CD4-positive, alpha-beta T cell treated with Interferon alpha-2 for 1 hour (primary cell): ENCODE measurements at places on chromosomes 13 and 19.

DNA sequence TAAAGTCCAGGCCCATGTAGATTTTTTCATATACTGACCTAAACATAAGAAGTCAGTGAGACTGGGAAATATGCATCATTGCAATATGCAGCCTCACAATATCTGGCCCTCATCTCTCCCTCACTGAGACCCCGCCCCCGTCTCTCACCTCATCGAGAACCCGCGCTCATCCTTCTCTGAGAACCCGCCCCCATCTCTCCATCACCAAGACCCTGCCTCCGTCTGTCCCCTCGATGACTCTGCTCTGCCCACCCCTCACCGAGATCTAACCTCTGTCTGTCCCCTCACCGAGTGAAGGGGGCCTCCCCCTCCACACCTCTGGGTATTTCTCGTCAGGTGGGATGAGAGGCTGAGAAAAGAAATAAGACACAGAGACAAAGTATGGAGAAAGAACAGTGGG lies 20.5 kb upstream of the ZNF846 start:
- no peak for DNase-seq

DNA sequence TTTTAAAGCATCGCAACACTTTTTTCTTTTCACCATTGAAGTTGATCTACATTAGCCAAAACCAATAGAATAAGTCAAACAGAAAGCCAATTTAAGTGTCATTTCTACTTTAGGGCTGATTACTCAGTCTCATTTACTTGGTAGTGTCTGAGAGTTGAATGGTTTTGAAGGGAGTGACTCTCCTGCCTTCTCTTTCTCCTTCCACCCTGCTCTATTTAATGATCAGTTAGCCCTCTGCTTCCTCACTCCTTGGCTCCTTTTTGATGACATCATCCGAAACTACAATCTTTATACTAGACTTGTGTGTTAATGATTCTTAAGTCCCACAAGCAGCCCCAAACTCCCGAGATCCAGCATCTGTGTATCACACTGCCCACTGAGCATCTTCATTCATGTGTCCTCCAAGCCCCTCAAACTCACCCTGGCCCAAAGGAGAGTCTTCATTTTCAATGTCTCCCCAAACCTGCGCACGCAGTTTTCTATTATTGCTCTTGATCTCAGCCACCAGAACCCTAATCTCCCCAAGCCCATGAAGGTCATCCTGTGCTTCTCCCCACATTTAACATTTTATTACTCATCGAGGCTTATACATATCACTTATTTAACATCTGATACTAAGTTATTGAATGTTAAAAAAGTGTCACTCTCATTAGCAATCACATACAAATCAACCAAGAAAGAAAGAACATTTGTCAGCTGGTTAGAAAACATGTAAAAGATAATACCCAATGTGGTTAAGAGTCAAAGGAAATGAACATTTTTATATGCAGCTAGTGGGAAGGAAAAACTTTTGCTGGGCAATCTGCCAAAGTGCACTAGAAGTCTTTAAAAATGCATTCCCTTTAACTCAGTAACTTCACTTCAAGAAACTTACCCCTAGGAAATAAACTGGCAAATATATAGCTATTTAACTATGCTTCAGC lies 32.2 kb upstream of the ARGLU1 start:
- DNase-seq, result no peak

DNA sequence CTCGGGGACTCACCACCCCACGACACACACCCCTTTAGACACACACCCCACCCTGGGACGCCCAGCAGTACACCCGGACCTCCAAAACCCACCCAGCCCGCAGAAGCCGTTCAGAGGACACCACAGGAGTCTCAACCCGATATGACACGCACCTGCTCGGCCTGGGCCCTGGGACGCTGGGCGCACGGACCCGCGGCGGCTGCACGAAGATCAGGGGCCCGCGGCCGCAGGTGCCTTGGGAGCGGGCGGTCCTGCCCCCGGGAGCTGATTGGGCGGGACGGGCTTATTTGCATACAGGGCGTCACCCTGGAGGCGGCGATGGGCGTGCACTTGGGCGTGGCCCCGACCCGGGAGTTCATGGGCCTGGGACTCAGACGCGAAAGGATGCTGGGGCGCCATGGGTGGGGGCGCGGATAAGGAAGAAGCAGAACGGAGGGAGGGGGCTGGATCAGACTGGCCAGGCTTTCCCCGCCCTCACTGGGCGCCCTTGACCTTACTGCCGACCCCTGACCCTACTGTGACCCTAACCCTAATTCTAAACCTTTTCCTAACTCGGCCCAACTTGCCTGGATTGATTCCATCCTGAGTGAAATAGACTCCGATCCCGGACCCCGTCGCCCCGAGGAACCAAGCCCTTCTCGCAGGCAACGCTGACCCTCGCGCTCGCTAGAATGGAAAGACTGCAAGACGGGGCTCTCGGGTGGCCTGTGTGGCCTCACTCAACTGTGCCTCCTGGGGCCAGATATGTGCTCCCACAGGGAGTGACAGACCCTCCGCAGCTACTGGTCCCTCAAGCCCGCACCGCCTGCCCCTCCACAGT lies at the start of gene MEF2B:
MEF2B (minus strand) TSS at position 211 of the 820 bp plus-strand sequence. CDS start 19,528 bp downstream, outside the sequence.
- DNase-seq, result peak; percentile 78

DNA sequence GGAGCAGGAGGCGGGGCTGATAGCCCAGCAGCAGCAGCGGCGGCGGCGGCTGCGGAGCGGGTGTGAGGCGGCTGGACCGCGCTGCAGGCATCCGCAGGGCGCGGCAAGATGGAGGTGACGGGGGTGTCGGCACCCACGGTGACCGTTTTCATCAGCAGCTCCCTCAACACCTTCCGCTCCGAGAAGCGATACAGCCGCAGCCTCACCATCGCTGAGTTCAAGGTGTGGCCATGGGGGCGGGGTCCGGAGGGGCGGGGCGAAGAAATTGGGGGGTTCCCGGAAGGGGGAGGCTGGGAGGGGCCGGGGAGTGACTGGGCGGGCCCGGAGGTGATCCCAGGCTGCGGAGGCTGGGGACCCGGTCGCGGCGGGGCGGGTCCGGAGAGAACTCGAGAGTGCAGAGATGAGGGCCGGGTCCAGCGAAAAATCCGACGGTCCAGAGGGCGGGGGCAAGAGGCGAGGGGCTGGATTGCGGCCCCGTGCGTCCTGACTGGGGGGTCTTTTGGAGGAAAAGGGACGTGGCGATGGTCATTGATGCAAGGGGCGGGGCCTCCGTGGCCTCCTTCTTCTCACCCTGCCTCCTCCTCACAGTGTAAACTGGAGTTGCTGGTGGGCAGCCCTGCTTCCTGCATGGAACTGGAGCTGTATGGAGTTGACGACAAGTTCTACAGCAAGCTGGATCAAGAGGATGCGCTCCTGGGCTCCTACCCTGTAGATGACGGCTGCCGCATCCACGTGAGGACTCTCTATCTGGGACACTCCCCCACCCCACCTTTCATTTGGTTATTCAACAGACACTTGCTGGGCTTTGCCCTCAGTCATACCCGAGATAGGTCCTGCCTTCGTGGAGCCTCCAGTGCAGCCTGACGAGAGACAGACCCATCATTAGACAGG lies at the start of gene TBCB:
TBCB (plus strand) TSS at position 16 of the 891 bp plus-strand sequence; CDS start at position 109, 93 bp downstream.
- DNase-seq, result peak; percentile 93

DNA sequence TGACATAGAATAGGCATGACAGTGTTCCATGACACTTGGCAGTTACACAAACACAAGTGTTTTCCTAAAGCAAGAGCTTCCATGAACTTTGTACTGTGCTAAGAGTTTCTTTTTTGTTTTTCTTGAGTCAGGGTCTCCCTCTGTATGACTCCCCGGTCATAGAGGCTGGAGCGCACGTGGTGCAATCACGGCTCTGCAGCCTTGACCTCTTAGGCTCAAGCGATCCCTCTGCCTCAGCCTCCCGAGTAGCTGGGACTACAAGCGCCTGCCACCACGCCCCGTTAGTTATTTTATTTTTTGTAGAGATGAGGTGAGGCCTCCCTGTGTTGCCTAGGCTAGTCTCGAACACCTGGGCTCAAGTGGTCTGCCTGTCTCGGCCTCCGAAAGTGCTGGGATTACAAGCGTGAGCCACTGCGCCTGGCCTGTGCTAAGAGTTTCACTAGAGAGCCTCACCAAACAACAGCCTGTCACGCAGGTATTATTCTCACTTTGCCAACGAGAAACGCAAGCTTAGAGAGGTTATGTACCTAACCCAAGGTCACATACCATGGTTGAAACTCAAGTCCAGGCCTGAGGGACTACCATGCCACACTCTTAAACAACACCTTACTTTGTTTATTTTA lies 355.9 kb downstream of the KLF12 start:
- DNase-seq, result no peak

GRCh38 chr13:106498158-106498557 lies 37.3 kb downstream of the EFNB2 start:
- DNase-seq, result no peak

- DNase-seq, result peak; percentile 14
These were observed 36.4 kb upstream of the IGSF23 start for GRCh38 chr19:44576843-44577565.

GRCh38 chr19:31641591-31641990 lies 292.4 kb upstream of the TSHZ3 start:
- no peak for DNase-seq

GRCh38 chr13:38582133-38582532 lies 104.7 kb upstream of the FREM2 start:
- DNase-seq, result peak; percentile 24

GRCh38 chr19:41355035-41355434 lies 1.3 kb upstream of the TGFB1 start:
- DNase-seq, result no peak

DNA sequence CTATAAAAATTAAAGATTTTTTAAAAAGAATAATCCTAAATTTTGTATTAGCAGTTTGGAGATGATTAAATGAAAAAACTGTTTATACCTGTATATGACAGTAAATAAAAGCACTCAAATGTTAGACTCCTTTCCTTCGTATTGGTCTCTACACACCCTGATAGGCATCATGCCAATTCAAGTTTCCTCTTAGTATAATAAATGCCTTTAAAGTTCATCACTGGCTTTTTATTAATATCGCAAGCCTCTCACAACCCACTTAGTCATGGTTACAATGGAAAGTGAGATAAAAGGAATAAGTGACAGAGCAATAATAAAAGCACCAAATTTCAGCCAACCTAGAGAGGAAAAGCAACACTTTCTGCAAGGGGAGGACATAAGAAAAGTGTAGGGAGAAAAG lies 102.2 kb downstream of the PIBF1 start:
- DNase-seq, result no peak

DNA sequence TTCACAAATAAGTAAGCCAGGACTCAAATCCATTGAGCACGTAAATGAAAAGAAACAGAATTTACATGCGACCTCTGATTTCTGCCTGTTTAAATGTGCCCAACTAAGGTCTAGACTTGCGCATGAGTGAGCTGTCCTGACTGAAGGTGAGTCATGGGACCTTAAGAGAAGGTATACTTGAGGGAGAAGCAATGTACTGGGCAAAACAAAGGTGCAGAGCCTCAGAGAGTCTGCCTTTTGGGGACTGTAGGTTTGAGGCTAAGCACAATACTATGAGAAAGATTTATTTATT lies 45.8 kb downstream of the UFM1 start:
- DNase-seq, result no peak

- DNase-seq, result no peak
These were observed 3.7 kb upstream of the AKAP8L start for GRCh38 chr19:15422296-15423075.

- no peak for DNase-seq
These were observed 884.2 kb downstream of the DIAPH3 start for GRCh38 chr13:59279576-59279975.

GRCh38 chr19:51710163-51710562 lies 13.6 kb downstream of the HAS1 start:
- no peak for DNase-seq

- no peak for DNase-seq
These were observed 57.5 kb downstream of the ZAR1L start for GRCh38 chr13:32257649-32258048.

DNA sequence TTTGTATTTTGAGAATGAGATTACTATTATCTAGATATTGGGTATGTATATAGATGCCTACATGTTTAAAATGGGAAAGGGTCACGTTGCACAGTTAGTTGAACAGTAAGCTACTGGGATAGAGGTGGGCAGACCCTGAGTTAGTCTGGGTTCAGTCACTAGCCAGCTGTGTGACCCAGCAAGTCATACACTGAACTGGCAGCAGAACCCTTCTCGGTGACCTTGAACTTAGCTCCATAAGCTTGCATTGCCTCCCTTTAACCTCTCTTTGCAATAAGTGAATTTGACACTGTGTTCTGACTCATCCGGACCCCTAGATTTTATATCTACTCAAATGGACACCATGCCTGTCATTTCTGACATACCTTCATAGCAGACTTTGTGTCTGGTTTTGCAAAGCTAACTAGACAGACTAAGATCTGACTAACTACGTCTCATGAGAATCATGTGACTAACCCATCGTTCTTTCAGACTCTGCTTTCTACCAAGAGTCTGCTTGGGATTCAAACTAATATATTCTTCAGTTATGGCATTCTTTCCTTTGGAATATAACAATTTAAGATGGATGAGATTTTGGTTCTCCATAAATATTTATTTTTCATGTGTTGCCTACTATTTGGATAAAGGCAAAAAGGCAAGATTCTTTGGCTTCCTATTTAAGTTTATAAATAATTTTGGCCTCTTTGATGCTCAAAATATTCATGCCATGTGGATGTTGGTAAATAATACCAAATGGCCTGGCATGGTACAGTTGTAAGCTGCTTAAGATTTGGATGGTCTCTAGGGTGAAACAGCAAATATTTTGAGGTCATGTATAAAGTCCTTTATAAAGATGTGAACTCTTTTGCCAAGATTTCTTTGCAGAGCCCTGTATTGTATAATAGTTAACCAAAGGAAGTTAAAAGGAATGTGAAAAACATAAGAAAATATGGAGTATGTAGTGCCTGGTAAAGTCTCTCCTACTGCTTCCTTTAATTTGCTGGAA lies 159.3 kb downstream of the ITGBL1 start:
- DNase-seq, result no peak

DNA sequence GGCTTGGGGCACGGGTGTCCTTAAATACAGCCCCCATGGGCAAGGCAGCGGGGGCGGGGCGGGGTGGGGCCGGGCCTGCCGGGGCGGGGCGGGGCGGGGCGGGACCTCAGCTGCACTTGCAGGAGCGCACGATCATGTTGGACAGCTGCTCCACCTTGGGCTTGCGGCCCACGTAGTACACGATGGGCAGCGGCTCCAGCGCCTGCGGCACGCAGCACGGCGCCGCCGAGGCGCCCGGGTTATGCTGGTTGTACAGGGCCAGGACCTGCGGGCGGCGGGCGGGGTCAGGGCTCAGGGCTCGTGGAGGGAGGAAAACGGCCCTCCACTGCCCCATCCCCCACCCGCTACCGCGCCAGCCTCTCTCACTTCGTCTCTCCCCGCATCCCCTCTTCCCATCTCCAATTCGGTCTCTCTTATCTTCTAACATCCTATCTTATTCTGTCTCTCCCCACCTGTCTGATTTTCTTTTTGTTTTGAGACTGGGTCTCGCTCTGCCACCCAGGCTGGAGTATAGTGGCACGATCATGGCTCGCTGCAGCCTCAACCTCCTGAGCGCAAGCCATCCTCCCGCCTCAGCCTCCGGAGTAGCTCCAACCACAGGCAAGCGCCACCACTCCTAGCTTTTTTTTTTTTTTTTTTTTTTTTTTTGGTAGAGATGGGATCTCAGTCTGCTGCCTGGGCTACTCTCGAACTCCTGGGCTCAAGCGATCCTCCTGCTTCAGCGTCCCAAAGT lies 21.1 kb downstream of the CCDC97 start:
- no peak for DNase-seq

- DNase-seq, result no peak
These were observed 2353.0 kb downstream of the PCDH9 start for GRCh38 chr13:64877176-64877575.

- DNase-seq, result no peak
These were observed 506.7 kb upstream of the NBEA start for GRCh38 chr13:34435338-34435737.
